ENCODE measurements at places on chromosomes 1 and 21.

GRCh38 chr1:183630748-183631147 lies 4.8 kb downstream of the ARPC5 start:
- DNase-seq = no peak

GRCh38 chr1:15702722-15703550 lies 18.8 kb downstream of the PLEKHM2 start:
- DNase-seq = no peak

- peak; percentile 13 for DNase-seq
Observed at GRCh38 chr1:224042557-224043118, 71.3 kb upstream of the FBXO28 start.

- DNase-seq = no peak
Observed at GRCh38 chr1:183891158-183891856, 86.4 kb downstream of the RGL1 start.

GRCh38 chr1:181089017-181089675 lies 646 bp downstream of the IER5 start:
- DNase-seq = no peak

- DNase-seq = peak; percentile 8
Observed at GRCh38 chr1:227654858-227655752, 80.0 kb downstream of the JMJD4 start.

All from KBM-7 (cell line).